ENCODE measurements at places on chromosomes 6 and 20.

GRCh38 chr6:110728501-110728900 is 86.8 kb downstream of the CDK19 start:
- no peak for DNase-seq

GRCh38 chr6:163381118-163381756 is 33.3 kb upstream of the QKI start:
- DNase-seq, result no peak

DNA sequence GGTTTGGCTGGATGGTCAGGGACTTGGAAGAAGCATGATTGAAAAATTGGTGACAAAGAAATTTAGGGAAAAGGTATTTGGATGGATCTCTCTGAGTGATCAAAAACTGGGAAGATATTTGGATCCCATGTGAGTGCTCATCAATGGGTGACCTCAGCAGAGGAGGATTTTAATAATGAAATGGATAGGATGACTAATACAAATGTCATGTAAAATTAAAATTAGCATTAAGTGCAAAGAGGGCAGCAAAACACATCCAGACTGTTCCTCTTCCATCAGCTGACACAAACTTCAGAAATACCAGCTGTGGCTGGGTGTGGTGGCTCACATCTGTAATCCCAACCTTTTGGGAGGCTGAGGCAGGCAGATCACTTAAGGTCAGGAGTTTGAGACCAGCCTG is 151.7 kb downstream of the THBS2 start:
- no peak for DNase-seq

GRCh38 chr6:106535012-106535411 is 94.3 kb downstream of the RTN4IP1 start:
- no peak for DNase-seq
